ENCODE measurements at places on chromosomes 4 and X.

- DNase-seq, result no peak
Observed at GRCh38 chr4:86233681-86234080, 126.2 kb downstream of the MAPK10 start.

DNA sequence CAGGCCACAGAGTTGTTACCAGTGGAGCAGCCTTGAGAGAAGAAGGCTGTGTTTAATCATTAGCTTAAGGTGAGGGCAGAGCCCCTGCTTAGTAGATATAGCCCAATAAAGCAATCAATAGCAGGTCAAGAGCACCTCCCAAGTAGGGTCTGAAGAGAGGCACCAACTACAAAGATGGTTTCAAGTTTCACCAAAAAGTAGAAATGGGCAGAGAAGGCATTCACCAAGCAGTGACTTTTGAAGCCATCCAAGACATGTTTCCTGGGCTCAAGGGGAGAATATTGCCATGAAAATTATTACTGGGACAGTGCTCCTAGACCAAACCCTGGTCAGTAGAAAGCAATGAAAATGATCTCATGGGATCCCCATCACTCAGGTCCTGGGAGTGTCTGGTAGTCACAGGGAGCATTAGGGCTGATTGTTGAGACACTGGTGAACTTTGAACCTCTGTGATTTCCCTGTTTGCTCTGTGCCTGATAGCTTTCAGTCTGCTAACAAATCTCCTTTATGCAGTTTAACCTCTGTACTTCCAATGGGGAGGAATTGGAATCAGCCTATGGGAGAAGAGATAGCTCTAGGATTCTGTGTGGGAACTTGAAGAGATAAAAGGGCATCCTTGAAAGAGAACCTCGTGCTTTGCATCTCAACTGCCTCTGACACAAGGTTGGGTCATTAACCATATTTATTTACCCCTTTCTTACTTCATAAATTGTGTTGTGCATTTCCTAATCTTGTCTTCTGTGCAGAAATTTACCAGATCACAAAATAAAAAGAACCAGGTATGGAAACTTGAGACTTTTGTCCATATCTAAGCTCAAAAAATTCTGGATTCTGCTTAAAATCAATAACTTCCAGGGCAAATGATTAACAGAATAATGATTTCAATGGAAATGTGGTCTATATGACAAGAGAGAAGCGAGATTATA, 9.3 kb upstream of the OTC start:
- DNase-seq, result peak; percentile 60

GRCh38 chrX:40531056-40531826, 49.5 kb upstream of the ATP6AP2 start:
- DNase-seq, result no peak

DNA sequence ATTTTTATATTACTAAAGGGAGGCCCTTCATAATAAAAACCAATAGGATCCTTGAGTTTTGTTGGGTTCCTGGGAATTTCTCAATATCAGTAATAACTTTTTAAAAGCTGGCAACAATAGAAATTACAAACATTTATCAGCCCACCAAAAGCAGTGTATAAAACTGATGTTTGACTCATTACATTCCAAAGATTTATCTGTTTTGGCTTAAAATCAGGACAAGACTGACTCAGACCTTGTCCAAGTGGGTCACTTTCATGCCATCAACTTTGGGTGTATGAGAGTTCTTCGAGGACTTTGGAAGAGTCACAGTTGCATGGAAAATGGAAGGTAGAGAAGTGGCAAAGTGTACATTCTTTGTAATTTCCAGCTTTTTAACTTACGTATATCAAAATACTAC, 102.8 kb downstream of the FRMPD4 start:
- no peak for DNase-seq

DNA sequence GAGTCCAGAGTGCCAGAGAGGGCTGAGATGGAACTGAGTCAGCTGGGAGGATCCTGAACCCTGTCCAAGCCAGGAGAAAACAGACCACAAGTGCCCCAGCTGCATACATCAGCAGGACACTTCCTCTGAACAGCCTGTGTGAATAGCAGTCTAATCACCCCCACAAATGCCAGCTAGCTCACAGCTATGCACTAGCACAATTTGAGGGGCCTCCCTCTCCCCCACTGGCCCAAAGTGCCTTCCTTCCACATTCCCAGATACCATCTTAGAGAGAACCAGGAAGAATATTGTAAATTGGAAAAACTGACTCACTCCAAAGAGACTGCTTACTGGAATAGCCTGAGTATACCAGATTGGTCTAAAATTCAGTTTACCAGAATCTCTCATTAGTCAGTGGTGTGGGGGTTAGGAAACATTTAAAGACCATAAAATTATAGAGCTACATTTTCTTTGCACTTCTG, 292.6 kb upstream of the KLF3 start:
- DNase-seq, result peak; percentile 47

- no peak for DNase-seq
Observed at GRCh38 chrX:109797311-109797975, 64.4 kb upstream of the ACSL4 start.

- DNase-seq, result no peak
Observed at GRCh38 chrX:140346729-140347128, 158.1 kb downstream of the SOX3 start.

DNA sequence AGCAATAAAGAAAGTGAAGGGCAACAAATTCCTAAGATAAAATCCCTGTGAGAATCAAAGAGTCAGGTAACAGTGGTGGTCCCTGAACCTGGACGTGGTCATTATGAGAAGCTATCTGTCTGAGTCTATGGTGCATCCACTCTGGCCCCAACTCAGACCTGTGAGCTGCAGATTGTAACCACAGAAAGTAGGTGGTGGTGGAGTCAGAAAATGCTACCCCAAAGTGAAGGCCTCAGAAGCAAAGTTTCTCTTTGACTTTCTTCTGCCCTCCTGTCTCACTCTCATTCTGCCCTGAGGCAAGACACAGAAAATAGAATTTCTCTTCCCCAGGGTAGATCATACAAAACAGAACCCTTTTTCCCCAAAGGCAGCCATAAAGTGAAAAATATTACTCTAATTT, 84.1 kb upstream of the NEIL3 start:
- no peak for DNase-seq

DNA sequence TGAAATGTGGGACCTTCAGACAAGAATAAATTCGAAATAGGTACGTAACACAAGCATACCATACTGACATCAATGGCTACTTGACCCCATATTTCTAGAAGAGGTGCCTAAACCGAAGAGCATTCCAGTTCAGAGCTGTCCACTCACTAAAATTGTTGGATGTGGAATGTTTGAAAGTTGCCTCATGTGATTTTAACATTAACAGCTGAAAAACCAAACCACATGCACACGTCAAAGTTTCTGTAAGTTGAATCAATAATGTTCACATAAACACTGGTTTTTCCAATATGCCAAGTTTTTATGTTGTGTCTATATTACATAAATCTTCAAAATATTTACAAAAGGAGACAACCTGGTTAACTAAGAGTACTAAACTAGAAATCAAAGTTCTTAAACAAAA, 3.5 kb downstream of the UBE2D3 start:
- DNase-seq, result no peak

- no peak for DNase-seq
Observed at GRCh38 chrX:132786217-132786616, 172.2 kb downstream of the HS6ST2 start.

- peak; percentile 18 for DNase-seq
Observed at GRCh38 chrX:3697701-3698279, 15.7 kb downstream of the PRKX start.

- DNase-seq, result no peak
Observed at GRCh38 chr4:113539408-113539807, 222.1 kb downstream of the CAMK2D start.

DNA sequence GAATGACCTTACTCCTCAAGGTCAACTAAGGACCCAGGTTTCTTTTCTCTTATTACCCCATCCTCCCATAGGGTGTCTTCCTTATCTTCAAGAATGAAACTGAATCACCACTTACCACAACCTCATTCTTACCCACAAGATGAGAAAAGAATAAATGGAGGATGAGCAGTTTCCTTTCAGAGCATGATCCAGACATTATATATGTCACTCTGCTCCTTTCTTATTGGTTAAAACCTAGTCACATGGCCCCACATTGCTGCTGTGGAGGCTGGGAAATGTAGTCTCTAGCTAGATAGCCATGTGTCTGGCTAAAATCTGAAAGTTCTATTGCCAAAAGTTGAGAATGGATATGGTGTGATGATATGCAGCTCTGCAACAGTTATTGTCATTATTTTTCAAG, 62.4 kb upstream of the RAI2 start:
- DNase-seq, result no peak
